Activated T-cell treated with anti-CD3 and anti-CD28 coated beads for 24 hours (primary cell): ENCODE measurements at places on chromosomes 4 and X.
A peak's percentile ranks its signal among the peaks of the same experiment; 100 is the strongest.

- DNase-seq: no peak
Measured at GRCh38 chr4:89166971-89167475, 55.7 kb downstream of the TIGD2 start.

GRCh38 chr4:107593230-107593629 is 126.8 kb downstream of the PAPSS1 start:
- DNase-seq: no peak

DNA sequence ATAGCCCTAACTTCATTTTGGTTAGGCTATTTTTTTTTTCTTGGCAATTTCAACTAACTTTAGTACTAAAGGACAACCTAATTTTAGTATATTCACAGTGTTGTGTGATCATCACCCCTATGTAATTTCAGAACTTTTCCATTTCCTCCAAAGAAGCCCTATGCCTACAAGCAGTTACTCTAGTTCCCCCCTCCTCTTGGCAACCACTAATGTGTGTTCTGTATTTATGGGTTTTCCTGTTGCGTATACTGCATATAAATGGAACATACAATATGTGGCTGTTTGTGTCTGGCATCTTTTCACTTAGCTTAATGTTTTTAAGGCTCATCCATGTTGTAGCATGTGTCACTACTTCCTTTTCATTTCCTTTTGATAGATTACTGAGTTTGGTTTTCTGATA is 57.6 kb downstream of the N4BP2 start:
- DNase-seq: no peak

- no peak for DNase-seq
Measured at GRCh38 chrX:6718766-6719165, 183.8 kb upstream of the VCX3A start.

DNA sequence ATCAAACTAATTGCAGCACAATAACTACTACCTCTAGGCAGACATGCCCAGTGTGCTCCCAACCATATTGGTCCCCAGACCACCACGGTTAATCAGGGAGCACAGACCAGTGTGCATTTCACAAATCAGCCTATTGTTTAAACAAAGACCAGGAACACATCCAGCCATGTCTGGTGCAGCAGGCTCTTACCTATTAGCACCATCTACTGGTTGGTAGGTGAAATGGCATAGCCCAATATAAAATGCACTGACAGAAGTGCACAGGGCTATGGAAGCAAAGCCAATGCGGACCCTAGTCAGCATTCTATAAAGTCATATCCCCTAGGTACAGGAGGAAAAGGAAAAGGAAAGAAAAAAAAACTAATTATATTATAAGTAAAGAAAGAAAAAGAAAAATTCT is 15.5 kb upstream of the CYLC1 start:
- DNase-seq: no peak

GRCh38 chrX:42748067-42748850 is 29.7 kb downstream of the PPP1R2C start:
- no peak for DNase-seq

GRCh38 chr4:118281611-118282442 is 71.0 kb downstream of the PRSS12 start:
- DNase-seq: peak; percentile 18

- no peak for DNase-seq
Measured at GRCh38 chrX:34381241-34381640, 249.1 kb upstream of the FAM47A start.

GRCh38 chr4:131488772-131489171 is 1660.3 kb upstream of the PCDH10 start:
- DNase-seq: no peak

- no peak for DNase-seq
Measured at GRCh38 chr4:6914448-6914847, 4.8 kb downstream of the TBC1D14 start.

DNA sequence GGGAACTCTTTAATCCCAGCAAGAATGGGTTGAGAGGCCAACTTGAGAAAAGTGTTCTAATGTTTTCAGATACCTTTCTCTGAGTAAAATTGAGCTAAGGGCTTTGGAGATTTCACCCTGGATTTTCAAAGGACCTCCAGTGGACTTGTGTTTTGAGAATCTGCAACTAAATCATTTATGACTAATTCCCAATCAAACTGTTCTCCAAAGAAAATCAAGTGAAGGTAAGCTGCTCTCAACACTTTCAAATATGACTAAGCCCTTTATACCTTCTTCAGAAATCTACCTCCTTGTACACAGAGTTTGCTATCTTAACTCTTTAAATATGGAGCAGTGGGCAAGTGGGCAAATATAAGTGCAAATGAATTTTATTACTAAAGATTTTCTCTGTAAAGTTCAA is 392.9 kb downstream of the PDGFC start:
- DNase-seq: no peak
